Foreskin melanocyte (primary cell): ENCODE measurements at places on chromosomes 16 and 17.

GRCh38 chr16:78553268-78554039 is 454.0 kb downstream of the WWOX start:
- DNase-seq: no peak

- no peak for DNase-seq
These were observed 77.5 kb downstream of the MRTFB start for GRCh38 chr16:14148569-14148968.

DNA sequence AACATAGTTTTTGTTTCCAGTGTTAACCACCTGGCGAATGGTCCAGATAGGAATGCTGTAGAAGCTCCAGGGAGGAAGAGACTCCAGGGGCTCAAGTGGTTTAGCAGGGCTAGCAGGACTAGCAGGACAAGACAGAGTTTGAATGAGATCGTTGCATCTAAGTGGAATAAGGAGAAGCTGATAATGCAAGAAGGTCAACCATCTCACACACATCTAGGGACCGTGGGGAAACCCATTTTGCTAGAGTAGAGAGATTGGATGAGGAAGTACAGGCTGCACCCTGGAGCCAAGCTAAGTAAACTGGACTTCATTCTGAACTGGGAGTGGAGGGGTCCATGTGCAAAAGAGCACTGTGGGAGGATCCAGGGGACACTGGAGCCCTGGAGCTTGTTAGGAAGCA is 86.1 kb upstream of the HSBP1 start:
- no peak for DNase-seq

GRCh38 chr16:88856122-88856827 is 472 bp downstream of the GALNS start:
- no peak for DNase-seq

GRCh38 chr17:5719976-5720375 is 135.7 kb upstream of the NLRP1 start:
- DNase-seq: no peak

DNA sequence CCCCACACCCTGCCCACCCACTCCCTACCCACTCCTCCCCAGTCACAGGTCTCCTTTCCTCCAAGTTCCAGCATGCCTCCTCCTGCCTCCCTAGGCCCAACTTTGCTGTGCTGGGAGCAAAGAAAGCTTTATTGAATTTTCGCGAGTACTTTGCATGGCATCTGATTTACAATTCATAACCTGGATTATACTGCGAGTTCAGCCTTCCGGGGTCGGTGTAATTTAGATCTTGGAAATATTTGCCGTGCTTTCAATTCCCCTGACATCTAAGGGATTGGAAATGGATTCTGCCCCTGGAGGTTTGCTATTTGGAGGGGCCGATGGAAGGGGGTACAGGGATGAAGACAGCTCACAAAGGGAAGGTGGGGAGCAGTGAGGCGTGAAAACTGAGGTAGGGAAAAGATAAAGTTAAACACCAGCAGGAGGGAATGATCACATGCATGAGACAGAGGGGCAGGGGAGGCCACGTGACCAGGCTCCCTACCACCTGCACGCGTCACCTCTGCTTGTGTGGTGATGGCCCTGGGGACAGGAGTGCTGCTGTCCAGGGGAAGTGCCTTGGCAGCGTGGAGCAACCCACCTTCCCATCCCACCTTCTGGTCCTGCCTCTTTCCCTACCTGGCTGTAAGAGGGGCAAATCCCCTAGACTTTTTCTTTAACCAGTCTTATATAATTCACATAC is 132.3 kb upstream of the RPL38 start:
- DNase-seq: no peak
